Tibial artery (tissue), 4 donors: ENCODE measurements at places on chromosomes 2 and 18.
A peak's percentile ranks its signal among the peaks of the same experiment; 100 is the strongest.

DNA sequence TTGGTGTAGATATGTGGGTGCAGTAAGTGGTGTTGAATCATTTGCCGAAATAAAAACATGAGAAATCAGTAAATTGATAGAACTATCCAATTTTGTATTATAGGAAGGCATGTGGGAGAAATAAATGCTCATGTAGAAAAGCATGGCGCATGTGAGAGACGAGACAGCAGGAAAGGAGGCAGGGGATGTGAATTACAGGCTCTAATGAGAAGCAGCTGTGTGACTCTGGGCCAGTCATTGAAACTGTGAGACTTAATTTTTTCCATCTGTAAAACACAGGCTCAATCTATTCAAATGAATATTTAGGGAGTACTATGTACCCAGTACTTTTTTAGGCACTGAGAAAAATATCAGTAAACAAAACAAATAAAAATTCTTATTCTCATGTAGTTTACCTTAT lies 42.6 kb upstream of the MAP3K20 start:
- no peak for DNase-seq

DNA sequence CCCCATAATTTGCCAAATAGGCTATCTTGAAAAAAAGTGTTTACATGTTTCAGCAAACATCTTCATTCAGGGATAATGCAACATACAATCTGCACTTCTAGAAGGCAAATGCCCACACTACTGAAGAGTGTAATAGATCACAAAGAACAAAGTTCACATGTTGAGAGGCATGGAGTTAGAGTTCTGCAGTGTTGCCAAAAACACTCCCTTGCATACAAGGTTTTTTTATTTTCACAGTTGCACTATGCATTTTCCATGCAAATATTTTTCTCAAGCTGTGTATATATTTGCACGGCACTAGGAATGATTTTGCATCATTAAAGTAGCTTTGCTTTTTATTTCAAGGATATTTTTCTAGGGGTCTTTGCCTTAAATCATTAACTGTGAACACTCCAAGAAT lies 409.9 kb downstream of the THSD7B start:
- DNase-seq: no peak

GRCh38 chr2:119700866-119701265 lies 21.9 kb downstream of the TMEM177 start:
- DNase-seq: no peak

DNA sequence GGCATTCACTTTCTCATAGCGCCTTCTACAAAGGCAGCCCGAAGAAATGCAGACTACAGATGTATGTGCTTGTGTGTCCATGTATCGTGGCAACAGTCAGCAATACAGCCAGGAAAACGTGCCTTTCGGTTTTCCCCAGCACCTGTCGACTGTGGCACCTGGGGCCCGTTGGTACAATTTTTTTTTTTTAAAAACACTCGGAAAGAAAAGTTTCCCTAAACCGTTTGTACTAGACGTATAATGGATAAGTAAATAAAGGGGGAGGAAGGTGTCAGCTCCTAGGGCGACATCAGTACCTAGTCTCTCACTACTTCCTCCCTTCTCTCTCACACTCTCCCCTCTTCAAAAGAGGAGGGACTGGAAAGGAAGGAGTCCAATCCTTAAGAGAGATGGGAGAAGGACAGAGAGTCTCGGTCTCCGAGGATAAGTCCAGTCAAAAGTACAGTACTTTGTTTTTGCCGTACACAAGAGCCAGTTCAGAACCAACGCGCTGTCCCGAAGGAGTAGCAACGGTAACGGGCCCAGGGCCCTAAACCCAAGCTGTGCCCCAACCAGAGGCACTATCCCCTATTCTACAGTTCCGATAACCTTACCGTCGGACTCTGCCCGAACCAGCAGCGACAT lies 759 bp downstream of the PPP4R3B start:
- no peak for DNase-seq

DNA sequence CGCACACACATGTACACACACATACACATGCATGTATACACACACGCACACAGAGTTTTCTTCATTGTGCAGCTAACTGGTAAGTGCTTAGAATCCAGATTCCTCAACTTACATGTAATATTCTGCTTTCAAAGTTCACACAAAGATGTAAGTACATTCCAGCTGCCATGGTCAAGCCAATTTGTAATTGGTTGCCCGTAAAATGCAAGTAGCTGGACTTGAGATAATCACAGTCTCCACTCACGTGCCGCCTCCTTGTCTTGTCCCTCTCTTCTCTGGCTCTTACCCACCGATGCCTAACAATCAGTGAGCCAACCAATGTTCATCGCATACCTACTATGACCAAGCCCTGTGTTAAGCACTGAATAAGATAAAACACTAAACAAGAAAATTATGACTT lies 77.8 kb downstream of the SOCS6 start:
- no peak for DNase-seq

- peak; percentile 30 for DNase-seq
Observed at GRCh38 chr2:68715353-68716041, 19.1 kb upstream of the ARHGAP25 start.
